Gastroesophageal sphincter (tissue), 4 donors: ENCODE measurements at places on chromosomes 6 and 20. TPM values are rescaled to one million over a fixed set of nuclear protein-coding genes. Genes with fewer than 3 reads are reported as not detected.

GRCh38 chr20:53608456-53609452 is 15.1 kb upstream of the ZNF217 start:
- no peak for ATAC-seq

UBE3D gene
- total RNA-seq: 3.4 TPM

DZANK1 gene
- 1.4 TPM for total RNA-seq

- ATAC-seq: no peak
Observed at GRCh38 chr6:133501675-133502270, 260.6 kb downstream of the EYA4 start.

- no peak for ATAC-seq
Observed at GRCh38 chr6:106799031-106799894, 169.9 kb downstream of the QRSL1 start.
